ENCODE measurements at places on chromosomes 6 and 20.

DNA sequence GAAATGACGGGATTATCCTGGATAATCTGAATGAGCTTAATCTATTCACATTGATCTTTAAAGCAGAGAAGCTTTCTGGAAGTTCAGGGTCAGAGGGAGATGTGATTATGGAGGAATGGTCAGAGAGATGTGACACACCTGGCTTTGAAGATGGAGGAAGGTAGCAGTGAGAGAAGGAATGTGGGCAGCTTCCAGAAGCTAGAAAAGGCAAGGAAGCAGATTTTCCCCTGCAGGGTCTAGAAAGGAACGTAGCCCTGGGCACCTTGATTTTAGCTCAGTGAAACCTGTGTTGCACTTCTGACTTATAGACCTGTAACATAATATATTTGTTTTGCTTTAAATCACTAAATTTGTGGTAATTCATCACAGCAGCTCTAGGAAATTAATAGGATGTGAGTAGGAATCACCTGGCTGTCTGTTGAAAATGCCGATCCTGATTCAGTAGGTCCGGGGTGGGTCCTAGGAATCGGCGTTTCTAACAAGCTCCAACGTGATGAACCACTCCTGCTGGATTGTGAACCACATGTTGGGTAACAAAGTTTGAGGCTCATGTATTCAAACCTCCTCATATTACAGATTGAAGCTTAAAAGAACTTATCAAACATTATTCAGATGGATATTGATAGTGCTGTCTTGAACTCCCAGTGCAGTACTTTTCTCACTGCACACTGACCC lies 157.0 kb downstream of the GJA1 start:
- no peak for DNase-seq

DNA sequence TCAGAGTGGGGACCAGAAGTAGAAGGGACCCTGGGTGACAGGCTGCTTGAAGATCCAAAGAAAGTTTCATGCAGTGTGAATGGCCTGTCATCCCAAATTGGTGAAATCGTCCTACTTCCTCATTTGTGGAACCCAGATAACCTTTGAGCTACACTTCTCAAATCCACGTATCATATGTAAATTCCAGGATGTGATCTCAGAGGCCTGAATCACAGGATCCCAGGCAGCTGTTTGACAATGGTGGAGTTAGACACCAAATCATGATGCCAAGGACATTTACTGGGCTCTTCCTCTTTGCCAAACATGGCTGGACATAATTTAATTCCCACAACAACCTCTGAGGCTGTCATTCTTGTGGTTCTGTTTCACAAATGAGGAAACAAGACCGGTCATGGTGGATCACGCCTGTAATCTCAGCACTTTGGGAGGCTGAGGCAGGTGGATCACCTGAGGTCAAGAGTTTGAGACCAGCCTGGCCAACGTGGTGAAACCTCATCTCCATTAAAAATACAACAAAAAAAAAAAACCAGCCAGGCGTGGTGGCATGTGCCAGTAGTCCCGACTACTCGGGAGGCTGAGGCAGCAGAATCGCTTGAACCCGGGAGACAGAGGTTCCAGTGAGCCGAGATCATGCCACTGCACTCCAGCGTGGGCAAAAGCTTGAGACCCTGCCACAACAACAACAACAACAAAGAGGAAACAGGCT lies 39.9 kb upstream of the TTPAL start:
- no peak for DNase-seq

DNA sequence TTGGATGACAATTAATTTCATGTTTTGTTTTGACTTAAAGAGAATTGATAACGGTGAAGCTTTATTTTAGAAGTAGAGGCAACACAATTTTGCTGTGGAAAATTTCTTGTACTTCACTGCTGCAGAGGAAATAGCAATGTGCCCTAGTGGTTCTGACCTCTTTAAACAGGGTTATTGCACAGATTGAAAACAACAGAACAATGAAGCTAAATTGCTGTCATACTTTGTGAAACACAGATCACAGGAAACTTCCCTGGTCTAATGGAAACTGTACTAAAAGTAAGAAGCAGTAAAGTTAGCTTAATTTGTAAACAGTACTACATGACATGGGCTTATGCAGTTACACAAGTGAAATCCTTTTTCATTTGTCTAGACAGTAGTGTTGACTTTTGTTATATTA lies 31.3 kb downstream of the OR2A4 start:
- no peak for DNase-seq

GRCh38 chr20:2164966-2165365 lies 63.3 kb downstream of the STK35 start:
- no peak for DNase-seq

GRCh38 chr6:18748314-18748713 lies 361.2 kb downstream of the RNF144B start:
- DNase-seq, result no peak

DNA sequence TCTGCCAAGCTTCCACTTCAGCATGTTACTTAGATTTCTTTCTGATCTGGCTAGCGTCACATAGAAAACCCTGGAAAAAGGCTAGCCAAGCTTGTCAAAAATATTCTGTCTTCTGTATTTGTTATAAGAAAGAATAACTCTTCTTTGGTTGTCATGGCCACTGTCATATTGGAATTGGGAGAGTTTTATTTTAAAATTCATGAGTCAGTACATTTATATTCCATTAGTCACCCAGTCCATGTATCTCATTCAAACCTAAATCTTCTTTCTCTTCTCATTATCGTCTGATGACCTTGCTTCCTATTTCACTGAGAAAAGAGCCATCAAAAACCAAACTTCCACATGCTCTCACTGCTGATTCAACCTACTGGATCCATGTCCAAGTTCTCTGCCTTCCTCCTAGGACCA lies 65.7 kb downstream of the EPM2A start:
- no peak for DNase-seq

DNA sequence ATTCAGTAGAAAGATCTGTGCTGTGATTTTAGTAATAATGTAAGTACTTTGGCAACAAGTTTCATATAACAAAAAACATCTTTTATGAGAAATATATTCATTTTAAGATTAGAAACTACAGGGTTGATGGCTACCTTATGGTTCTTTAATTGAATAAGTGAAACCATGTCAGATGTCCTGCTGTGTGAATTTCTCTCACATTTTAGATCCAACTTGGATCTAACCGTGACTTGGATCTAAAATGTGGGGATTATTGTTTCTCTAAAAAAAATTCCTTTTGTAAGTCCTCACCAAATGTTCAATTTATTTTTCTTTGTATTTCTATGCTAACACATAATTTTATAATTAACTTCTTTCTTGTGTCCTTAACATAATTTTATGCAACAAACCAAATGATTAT lies 30.4 kb downstream of the ZC2HC1B start:
- DNase-seq, result no peak

DNA sequence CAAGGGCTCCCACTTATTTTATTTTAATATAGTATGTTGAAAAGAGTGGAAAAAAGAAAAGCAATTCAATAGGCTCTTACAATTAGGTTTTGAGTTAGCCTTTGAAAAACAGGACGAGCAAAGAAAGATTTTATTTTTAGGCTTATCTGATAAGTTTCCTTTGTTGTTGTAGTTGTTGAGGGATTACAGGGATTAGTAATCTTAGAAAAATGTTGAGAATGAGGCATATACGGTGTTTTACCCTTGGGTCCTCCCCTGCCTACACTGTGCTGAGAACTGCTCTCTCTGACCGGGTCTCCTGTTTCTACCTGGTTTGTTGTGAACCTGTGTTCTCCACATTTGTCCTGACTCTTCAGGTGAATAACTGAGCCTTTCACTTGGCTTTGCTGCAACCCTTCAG lies 16.7 kb downstream of the TRAPPC3L start:
- no peak for DNase-seq

DNA sequence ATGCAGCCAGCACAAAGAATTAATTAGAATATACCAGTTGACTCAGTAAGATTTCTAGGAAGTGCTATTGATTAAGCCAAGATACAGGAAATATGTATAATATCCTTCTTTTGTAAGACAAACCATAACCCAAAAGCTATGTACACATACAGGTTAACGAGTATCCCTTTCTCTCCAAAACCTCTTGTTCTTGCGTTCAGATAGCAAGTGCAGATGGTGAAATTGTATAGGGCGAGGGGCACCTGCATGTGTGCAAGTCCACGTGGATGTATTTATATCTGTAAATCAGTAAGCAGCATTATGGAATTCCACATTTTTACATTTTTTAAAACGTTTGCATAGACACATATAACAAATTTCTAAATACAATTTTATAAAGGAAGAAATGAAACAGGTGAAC lies 228.6 kb downstream of the TBXT start:
- no peak for DNase-seq

GRCh38 chr6:168864541-168865460 lies 388.8 kb downstream of the THBS2 start:
- DNase-seq, result peak; percentile 43

- DNase-seq, result no peak
These were observed 488.3 kb downstream of the CDKAL1 start for GRCh38 chr6:21022343-21023107.

- no peak for DNase-seq
These were observed 22.6 kb upstream of the BTN3A2 start for GRCh38 chr6:26342106-26343004.

GRCh38 chr20:661474-662270 lies 8.7 kb upstream of the SRXN1 start:
- DNase-seq, result no peak

DNA sequence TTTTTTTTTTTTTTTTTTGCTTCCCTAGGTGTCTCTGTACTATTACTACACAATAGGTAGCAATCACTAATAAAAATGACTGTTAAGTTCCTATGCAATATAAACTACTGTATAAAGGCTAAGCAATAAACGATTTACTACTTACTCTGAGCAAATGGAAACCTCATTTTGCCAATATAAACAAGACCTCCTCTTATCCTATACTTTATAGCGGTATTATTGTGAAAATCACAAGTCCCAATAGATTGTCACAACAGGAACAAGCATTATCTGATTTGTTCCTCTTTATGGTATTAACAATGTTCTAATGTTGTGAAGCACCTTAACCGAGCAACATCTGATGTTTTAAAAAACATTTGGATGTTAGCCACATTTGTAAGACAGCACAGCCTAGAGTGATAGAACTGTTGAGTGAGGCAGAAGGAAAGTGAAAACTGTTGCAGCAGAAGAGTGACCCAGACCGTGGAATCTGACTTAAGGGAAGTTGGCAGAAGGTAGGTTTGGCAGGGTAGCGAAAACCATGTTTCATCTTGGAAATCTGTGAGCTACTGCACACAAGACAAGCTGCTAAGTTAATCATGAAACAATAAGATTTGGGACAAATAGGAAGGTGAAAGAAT lies 94.2 kb downstream of the MYLK4 start:
- no peak for DNase-seq

DNA sequence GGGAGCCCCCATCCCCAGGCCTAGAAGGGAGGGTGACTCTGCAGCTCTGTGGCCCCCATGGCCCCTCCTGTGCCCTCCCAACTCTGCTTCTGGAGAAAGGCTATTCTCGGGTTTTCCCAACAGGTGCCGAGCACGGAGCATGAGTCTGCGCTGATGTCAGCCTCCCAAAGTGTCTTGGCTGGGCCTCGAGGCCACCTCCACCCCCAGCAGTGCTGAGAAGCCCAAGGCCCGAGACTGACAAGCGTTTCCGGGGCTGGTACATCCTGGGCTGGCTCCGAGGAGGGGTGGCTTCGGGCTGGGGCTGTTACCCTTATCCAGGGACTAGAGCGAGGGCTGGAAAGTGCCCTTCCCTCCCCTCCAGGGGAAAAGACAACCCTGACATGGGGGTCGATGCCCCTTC lies 60.2 kb upstream of the GATA5 start:
- DNase-seq, result no peak

DNA sequence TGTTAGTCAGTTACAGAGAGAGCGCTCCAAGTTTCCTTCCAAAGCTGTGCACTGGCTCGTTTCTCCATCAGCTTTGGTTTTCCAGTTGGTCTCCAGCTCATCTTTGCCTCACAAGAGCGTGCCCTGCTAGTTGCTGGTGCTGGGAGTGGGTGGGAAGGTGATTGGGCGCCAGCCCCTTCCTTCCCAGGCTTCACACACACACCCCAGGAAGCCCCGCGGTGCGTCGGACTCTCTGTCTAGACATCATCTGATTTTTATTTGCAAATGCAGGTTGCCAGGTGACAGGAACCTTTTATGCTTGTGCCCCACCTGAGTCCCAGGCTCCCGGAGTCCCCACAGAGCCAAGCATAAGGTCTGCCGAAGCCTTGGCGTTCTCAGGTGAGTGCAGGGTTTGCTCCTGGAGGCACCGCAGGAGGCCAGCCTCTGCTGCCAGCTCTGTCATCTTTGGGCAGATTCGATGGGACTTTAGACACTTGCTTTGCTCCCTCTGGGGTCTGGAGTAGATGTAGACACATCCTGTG lies 7.1 kb downstream of the IRF4 start:
- no peak for DNase-seq

DNA sequence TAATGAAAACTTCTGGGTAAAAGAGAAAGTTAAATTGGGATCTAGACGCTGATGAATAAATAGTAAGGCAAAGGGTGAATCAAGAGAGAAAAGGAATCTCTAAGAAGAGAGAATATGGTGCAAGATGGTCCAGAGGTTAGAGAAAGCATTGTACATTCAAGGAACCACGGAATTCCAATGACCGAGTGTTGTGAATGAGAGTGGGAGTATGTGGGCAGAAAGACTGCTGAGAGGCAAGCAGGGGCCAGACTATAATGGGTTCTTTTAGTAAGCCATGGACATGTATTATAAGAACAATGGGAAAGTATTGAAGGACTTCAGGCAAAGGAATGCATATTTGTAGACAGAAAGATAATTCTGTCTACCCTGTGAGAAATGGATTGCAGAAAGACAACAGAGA lies 45.2 kb downstream of the SPTLC3 start:
- no peak for DNase-seq

GRCh38 chr6:112927641-112928320 lies 580.7 kb downstream of the RFPL4B start:
- DNase-seq, result no peak

- no peak for DNase-seq
These were observed 121.0 kb upstream of the RNF24 start for GRCh38 chr20:4136078-4136966.

- DNase-seq, result no peak
These were observed 34.0 kb upstream of the HLA-A start for GRCh38 chr6:29908341-29908662.

Data from dorsolateral prefrontal cortex (tissue), 122 donors.